ENCODE measurements at places on chromosomes 6 and 20.

DNA sequence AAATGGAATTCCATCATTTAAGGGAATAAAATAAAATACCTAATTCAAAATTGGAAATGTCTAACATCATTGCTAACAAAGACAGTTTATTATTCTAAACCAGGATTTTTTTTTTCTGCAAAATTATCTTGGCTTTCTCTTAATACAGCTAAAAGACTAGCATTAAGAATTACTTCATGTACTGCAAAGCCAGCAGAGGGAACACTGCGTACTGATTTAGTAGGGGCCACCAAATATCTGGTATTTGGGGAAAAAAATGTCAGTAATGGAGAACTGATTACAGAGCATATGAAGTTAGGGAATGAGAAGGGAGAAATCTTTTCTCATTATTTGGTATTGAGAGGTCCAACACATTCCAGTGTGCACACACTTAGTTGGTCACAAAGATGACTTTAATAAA, 3.2 kb upstream of the SOX4 start:
- no peak for DNase-seq

- DNase-seq: no peak
These were observed 343.9 kb downstream of the SOX4 start for GRCh38 chr6:21937466-21937865.

- DNase-seq: no peak
These were observed 16.2 kb downstream of the ADGRB3 start for GRCh38 chr6:68651011-68651985.

- no peak for DNase-seq
These were observed 358.5 kb upstream of the RUNX2 start for GRCh38 chr6:44969446-44970185.

GRCh38 chr6:26284537-26285142, 80.4 kb upstream of the BTN3A2 start:
- DNase-seq: no peak

- no peak for DNase-seq
These were observed 284.4 kb downstream of the ESR1 start for GRCh38 chr6:152091851-152092341.

DNA sequence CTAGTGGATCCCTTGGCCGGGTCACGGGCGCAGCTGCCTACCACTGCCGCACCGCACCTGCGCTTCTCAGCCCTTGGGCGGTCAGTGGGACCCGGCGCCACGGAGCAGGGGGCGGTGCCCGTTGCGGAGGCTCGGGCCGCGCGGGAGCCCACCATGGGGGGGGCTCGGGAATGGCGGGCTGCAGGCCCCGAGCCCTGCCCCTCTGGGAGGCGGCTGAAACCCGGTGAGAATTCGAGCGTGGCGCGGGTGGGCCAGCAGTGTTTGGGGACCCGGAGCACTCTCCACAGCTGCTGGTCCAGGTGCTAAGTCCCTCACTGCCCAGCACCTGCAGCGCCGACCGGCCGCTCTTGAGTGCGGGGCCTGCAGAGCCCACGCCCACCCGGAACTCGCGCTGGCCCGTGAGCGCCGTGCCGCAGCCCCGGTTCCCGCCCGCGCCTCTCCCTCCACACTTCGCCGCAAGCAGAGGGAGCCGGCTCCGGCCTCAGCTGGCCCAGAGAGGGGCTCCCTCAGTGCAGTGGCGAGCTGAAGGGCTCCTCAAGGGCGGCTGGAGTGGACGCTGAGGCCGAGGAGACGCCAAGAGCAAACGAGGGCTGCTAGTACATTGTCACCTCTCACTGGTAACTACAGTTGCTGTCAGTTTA, 120.5 kb upstream of the TMEM170B start:
- no peak for DNase-seq

- DNase-seq: no peak
These were observed 79.1 kb upstream of the SLC22A23 start for GRCh38 chr6:3535776-3536435.

- DNase-seq: no peak
These were observed 8.1 kb downstream of the ARHGAP18 start for GRCh38 chr6:129701721-129702455.

DNA sequence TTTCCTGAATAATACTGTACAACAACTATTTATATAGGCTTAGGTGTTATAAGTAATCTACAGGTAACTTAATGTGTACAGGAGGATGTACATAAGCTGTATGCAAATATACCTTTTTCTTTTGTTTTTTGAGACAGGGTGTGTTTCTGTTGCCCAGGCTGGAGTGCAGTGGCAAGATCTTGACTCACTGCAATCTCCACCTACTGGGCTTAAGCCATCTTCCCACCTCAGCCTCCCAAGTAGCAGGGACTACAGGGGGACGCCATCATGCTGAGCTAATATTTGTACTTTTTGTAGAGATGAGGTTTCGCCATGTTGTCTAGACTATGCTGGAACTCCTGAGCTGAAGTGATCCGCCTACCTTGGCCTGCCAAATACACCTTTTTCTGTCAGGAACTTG, 191.7 kb upstream of the ZNF217 start:
- DNase-seq: peak; percentile 60

GRCh38 chr6:125562156-125562555, 187.3 kb upstream of the HEY2 start:
- DNase-seq: no peak
